CD4-positive, alpha-beta memory T cell (primary cell): ENCODE measurements at places on chromosomes 11 and 22. TPM values are rescaled to one million over a fixed set of nuclear protein-coding genes. Genes with fewer than 3 reads are reported as not detected.

Gene CARD16
- 59.0 TPM for total RNA-seq

Gene STK33
- not detected for total RNA-seq

Gene CYB561A3
- total RNA-seq = 42.6 TPM

DNA sequence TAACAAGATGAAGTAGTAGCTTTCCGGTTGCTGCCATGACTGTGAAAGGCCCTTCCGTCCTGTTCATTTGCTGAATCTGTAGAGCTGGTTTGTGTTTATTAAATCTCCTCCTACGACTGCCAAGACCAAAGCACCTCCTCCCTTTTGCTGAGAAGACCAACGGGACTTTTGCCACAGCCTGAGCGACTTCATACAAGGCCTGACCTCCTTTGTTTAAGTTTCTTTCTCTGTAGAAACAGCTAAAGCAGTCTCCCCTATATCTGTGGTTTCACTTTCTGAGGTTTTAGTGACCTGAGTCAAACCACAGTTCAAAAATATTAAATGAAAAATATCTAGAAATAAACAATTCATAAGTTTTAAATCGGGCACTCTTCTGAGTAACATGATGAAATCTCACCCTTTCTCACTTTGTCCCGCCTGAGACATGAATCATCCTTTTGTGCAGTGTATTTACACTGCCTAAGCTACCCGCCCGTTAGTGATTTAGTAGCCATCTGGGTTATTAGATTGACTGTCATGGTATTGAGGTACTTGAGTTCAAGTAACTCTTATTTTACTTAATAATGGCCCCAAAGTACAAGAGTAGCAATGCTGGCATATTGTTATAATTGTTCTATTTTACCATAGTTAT lies 119.1 kb upstream of the LRRC4C start:
- no peak overlapping the region for H3K4me3 ChIP-seq
- no peaks in the 10 kb centered on the region for H3K4me1 ChIP-seq
- H3K27me3 ChIP-seq = no peaks in the 10 kb centered on the region
- DNase-seq = no peak
- no peaks in the 10 kb centered on the region for H3K36me3 ChIP-seq

DNA sequence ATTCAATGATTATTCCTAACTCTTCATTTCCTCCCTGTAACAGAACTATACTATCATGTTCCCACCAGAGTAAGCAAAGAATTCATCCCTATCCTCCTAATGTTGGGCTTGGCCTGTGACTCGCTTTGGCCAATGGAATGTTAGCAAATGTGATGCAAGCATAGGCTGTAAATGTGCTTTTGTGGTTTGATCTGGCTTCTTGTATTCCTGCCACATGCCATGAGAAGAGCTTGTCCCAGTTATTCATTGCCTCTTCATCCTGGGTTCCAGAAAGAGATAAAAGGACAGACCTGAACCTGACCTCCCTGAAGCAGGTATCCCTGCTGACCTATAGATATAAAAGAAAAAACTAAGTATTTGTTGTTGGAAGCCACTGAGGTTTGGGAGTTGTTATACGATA lies 51.0 kb downstream of the SYTL2 start:
- no peak overlapping the region for H3K27ac ChIP-seq
- H3K36me3 ChIP-seq = no peaks in the 10 kb centered on the region
- H3K4me3 ChIP-seq = no peak overlapping the region
- H3K27me3 ChIP-seq = no peaks in the 10 kb centered on the region
- peaks cover 50% of the 10 kb centered on the region for H3K4me1 ChIP-seq

GRCh38 chr11:69012092-69013008 lies 696 bp downstream of the MRGPRF start:
- DNase-seq = no peak
- H3K36me3 ChIP-seq = no peaks in the 10 kb centered on the region
- H3K4me1 ChIP-seq = no peaks in the 10 kb centered on the region
- H3K4me3 ChIP-seq = no peak overlapping the region
- H3K27me3 ChIP-seq = no peaks in the 10 kb centered on the region

GRCh38 chr11:123185326-123185725 lies 9.7 kb downstream of the CLMP start:
- no peaks in the 10 kb centered on the region for H3K27me3 ChIP-seq
- H3K4me3 ChIP-seq = no peak overlapping the region
- H3K36me3 ChIP-seq = no peaks in the 10 kb centered on the region
- no peak for DNase-seq

- H3K27ac ChIP-seq = no peak overlapping the region
- H3K4me3 ChIP-seq = no peak overlapping the region
- no peaks in the 10 kb centered on the region for H3K27me3 ChIP-seq
- H3K36me3 ChIP-seq = no peaks in the 10 kb centered on the region
- DNase-seq = no peak
Measured at GRCh38 chr11:34907934-34908593, 8.1 kb downstream of the APIP start.

DNA sequence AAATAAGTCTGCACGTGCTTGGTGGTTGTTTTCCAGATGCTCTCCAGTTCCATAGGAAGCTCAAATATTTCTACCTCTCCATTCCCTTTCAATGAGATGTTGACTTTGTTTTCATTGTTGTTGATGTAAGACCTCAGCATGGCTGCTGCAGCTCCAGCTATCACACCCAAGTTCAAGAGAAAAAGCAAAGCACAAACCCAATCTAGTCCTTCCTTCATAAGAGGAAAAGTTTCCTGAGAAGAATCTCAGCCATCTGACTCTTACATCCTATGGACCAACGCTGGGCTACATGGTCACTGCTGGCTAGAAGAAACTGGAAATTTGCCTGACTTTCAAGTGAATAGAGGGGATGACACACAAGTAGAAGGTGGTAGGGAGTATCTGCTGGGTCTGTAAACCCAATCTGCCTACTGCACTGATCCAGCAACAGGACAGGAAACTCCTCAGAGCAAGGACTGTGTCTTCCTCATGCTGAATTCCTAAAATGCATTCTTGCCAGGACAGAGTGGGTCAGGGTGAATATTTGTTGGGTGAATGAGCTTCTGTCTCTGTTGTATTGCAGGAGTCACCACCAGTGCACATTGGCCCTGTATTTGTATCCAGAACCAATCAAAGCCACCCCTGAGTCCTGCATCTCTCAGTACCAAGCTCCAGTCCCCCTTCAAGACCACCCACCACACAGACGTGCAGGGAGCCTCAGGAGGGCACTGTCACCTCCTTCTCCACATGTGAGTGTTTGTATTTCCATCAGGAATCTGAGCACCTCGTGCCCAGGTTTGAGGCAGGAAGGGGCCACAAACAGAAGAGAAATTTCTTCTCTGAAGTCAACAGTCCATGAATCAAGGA lies 118.0 kb upstream of the IGLL5 start:
- H3K4me1 ChIP-seq = no peaks in the 10 kb centered on the region
- H3K36me3 ChIP-seq = no peaks in the 10 kb centered on the region
- no peak overlapping the region for H3K4me3 ChIP-seq
- no peak overlapping the region for H3K27ac ChIP-seq
- no peaks in the 10 kb centered on the region for H3K27me3 ChIP-seq
- DNase-seq = no peak

DNA sequence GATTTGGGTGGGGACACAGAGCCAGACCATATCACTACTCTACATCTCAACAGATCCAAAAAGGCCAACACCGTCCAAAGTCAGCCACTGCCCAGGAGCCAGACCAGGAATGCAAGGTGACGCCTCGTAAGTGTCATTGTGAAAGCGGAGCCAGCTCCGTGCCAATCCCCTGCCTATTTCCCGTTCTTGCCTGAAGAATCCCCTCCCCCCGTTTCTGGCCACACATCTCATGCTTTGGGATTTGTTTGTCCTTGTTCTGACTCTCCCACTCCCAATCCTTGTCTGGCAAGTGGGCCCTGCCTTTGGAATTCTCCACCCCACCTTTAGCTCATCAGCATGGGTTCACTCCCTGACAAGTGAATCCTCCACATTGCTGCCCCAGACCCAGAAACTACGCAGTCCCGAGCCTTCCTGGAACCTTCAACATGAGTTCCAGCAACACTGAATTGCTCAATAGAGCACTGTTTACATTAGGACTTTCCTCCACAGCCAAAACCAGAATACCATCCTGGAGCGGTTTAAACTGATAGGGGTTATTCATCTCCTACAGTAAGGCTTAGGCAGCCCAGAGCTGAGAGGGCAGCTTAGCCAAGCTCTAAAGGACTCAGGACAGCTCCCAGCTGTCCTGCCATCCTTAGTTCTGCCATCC lies 6.0 kb upstream of the SLC35C1 start:
- no peak overlapping the region for H3K4me3 ChIP-seq
- H3K27ac ChIP-seq = no peak overlapping the region
- no peaks in the 10 kb centered on the region for H3K27me3 ChIP-seq
- H3K4me1 ChIP-seq = peaks cover 3% of the 10 kb centered on the region
- DNase-seq = no peak
- H3K36me3 ChIP-seq = no peaks in the 10 kb centered on the region

DNA sequence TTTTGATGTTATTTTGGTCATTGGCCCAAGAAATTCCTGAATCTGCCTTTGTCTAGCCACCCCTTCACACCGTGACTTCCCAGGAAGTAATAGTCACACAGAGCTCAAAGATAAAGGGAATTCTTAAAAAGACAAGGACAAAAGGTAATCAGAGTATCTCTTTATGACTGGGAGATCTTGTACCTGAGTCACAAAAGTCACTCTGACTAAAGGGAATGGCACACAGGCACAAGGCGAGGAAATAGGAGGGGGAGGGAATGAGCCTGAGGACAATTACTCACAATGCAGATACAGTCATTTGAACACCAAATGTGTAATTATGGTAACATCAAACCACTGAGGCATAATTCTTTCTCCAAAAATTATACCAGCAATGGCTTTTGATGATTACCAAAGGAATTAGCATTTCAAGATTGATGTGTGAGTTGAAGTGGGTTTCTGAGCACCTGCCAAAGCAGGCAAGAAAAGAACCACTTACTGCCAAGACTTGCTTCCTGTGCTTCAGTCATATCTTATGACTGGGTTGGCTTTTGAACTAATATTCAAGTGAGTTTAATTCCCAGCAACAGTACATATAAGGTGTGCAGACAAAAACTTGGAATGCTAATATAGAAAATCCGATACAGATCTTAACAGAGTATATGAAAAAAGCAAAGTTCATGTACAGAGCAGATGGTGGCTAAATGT lies 856.4 kb downstream of the LRRC4C start:
- H3K4me3 ChIP-seq = no peak overlapping the region
- no peaks in the 10 kb centered on the region for H3K4me1 ChIP-seq
- no peak overlapping the region for H3K27ac ChIP-seq

- H3K36me3 ChIP-seq = no peaks in the 10 kb centered on the region
- H3K4me1 ChIP-seq = peaks cover 11% of the 10 kb centered on the region
- no peak overlapping the region for H3K27ac ChIP-seq
- no peak for DNase-seq
- no peak overlapping the region for H3K4me3 ChIP-seq
Measured at GRCh38 chr11:11978098-11978637, 30.3 kb downstream of the DKK3 start.

DNA sequence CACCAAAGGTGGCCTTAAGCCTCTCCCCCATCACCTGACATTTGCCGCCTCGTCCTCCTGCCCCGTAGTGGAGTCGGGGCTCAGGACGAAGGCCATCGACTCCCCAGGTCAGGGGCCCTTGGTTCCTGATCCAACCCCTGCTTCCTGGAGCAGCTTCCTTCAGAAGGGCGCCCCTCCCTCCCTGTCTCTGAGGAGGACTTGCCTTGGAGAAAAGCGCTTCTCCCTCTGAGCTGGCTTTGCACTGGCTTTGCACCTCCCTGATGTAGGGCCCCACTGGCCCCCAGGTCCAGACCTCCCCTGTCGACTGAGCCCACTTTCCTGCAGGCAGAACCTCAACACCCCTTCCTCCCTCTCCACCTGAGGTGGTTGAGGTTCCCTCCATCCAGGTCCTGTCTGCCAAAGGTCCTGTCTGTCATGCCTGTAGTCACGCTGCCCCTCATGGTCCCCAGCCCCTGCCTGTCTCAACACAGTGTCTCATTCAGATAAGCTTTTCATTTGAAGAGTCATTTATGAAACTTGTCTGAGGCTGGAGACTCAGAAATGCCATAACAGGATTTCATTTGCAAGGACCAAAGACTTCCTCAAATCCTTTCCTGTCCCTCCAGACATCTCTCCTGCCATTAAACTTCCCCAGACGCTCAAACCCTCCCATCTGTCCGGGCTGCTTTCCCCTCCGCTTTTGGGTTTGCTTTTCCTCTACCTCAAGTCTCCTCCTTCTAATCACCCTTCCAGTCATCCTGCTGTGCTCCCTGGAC lies 78.4 kb downstream of the MYO7A start:
- H3K27ac ChIP-seq = no peak overlapping the region
- no peaks in the 10 kb centered on the region for H3K36me3 ChIP-seq
- H3K4me1 ChIP-seq = no peaks in the 10 kb centered on the region
- no peak overlapping the region for H3K4me3 ChIP-seq

DNA sequence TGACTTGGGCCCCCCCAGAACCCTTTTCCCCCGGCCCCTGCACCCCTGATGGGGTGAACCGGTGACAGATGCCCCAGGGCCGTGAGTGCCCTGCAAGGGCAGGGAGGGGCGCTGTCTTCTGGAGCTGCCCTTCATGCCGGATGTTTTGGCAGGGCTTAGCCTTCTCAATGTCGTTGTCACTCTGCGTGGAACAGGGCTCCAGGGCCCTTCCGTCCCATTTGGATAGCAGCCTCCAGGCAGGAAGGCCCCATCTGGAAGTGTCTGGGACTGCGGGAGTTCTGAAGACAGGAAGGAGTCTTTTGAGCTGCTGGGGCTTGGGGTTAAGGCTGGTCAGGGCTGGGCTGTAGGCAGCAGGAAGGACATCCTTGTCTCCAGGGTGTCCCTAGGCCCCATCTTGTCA lies 4.6 kb downstream of the FRMD8 start:
- no peak overlapping the region for H3K27ac ChIP-seq
- no peak for DNase-seq
- H3K27me3 ChIP-seq = no peaks in the 10 kb centered on the region
- H3K36me3 ChIP-seq = peaks cover 24% of the 10 kb centered on the region

- no peaks in the 10 kb centered on the region for H3K36me3 ChIP-seq
- H3K27ac ChIP-seq = no peak overlapping the region
- no peaks in the 10 kb centered on the region for H3K4me1 ChIP-seq
- DNase-seq = no peak
- H3K4me3 ChIP-seq = no peak overlapping the region
Measured at GRCh38 chr11:34478845-34479663, 34.5 kb downstream of the ELF5 start.

DNA sequence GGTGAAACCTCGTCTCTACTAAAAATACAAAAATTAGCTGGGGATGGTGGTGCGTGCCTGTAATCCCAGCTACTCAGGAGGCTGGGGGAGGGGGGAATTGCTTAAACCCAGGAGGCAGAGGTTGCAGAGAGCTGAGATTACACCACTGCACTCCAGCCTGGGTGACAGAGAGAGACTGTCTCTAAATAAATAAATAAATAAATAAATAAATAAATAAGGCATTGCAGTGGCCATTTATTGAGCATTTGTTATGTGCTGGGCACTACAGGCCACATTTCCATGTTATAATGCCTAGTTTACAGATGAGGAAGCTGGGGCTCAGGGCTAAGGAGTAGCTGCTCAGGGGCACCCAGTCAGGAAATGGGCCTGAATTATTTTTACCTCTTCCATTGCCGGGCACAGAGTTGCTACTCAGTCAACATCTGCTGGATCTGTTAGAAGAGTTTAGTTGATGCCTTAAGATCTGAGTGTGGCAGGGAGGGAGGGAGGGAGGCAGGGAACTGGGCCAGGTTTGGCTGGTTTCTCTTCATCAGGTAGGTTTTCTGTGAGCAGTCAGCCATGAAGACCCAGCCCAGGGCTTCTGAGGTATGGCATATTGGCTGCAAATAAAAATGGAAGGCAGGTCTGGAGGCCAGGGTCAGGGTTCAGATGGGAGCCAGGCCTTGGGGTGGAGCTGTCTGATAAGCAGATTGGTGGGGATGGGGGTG lies 5.6 kb downstream of the PVALB start:
- peaks cover 21% of the 10 kb centered on the region for H3K4me1 ChIP-seq
- H3K27me3 ChIP-seq = peaks cover 16% of the 10 kb centered on the region
- no peak overlapping the region for H3K27ac ChIP-seq
- H3K36me3 ChIP-seq = no peaks in the 10 kb centered on the region

GRCh38 chr22:36384766-36385481 lies 2.8 kb downstream of the MYH9 start:
- peak overlapping the region; percentile 80 for H3K27ac ChIP-seq
- DNase-seq = peak; percentile 84
- peaks cover 6% of the 10 kb centered on the region for H3K36me3 ChIP-seq
- peaks cover 57% of the 10 kb centered on the region for H3K4me1 ChIP-seq
- H3K4me3 ChIP-seq = peak overlapping the region; percentile 92
- no peaks in the 10 kb centered on the region for H3K27me3 ChIP-seq
